ENCODE measurements at places on chromosomes 4 and X. TPM values are rescaled to one million over a fixed set of nuclear protein-coding genes. Genes with fewer than 3 reads are reported as not detected.

The SRPX2 gene
- 20.5 TPM for polyA plus RNA-seq

The CXCL3 gene
- 0.64 TPM for polyA plus RNA-seq

The CAPN6 gene
- 0.38 TPM for polyA plus RNA-seq

The DDX53 gene
- polyA plus RNA-seq: not detected

The PPARGC1A gene
- 0.67 TPM for polyA plus RNA-seq

The ASB12 gene
- not detected for polyA plus RNA-seq

The SLC38A5 gene
- polyA plus RNA-seq: 6.0 TPM

The WNK3 gene
- polyA plus RNA-seq: under 0.01 TPM

The OPRPN gene
- not detected for polyA plus RNA-seq

Data from aorta (tissue), 5 donors.